ENCODE measurements at places on chromosomes 1 and 21.

DNA sequence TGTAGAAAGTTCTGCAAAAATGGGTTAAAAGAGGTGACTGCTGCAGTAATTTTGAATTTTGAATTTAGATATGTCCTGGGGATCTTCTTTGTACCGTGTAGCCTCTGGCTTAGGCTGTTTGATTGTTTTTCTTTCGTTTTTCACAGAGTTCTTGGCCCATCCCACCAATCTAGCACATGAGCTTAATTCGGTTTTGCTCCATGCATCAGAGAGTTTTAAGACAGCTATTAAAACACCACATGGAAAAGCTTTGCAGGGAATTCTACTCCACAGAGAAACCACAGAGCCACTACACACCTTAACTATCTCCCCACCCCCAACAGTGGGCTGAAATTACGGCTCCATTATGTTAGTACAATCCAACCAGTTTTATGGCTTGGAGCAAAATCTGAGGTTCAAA lies 25.5 kb downstream of the SPAG17 start:
- no peak for DNase-seq

DNA sequence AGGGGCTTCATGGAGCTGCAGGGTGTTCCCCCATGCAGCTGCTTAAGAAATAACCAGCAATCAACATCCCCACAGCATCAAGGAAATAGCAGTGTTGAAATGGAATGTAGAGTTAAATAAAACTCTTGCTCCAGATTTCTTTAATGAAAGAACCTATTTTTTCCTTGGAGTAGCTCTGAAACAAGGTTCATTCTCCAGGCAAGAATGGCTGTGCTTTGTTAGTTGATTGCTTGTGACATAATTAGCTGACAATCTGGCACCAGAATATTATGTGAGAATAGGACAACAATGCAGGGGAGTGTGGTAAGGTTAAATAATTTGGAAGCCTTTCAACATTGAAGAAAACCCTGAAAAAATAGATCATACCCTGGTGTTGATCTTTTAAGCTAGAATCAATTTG lies 254.2 kb upstream of the RRP15 start:
- DNase-seq = no peak

DNA sequence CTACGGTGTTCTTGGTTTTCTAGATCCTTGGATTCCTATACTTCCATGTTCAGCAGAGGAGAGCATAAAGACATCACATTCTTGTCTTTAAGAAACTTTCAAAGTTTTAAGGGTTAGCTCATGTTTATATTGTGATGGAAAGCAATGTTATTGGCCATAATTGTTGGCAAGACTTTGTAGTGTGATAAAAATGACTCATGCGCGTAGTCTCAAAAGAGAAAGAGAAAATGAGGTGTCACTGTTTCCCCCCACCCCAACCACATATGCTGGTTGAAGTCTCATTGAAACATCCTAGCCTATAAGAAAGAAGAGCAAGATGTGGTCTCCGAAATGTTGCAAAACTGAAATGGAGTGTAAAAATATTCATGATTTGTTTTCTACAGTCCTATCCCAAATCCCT lies 348.8 kb downstream of the PTBP2 start:
- DNase-seq = no peak

DNA sequence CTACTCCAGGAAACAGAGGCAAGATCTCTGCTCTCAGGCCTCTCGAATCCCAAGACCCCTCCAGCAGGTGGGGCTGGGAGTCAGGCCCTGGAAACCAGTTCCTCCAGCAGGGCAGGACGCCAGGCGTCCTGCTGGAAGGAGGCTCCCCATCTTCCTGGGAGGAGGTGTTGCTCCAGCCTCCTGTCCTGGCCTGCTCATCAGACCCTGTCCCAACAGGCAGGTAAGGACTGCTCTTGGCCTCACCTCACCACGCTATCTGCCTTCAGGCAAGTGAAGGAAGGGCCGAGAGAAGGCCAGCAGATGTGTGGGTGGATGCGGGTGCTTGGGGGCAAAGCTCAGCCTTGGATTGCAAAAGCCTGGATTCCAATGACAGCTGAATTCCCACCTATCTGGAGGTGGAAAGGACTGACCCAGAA lies 82.9 kb downstream of the SSBP3 start:
- DNase-seq = no peak

GRCh38 chr21:41365377-41366107 lies 3.7 kb downstream of the MX2 start:
- DNase-seq = no peak

GRCh38 chr1:119391749-119392148 lies 23.2 kb downstream of the HAO2 start:
- no peak for DNase-seq

DNA sequence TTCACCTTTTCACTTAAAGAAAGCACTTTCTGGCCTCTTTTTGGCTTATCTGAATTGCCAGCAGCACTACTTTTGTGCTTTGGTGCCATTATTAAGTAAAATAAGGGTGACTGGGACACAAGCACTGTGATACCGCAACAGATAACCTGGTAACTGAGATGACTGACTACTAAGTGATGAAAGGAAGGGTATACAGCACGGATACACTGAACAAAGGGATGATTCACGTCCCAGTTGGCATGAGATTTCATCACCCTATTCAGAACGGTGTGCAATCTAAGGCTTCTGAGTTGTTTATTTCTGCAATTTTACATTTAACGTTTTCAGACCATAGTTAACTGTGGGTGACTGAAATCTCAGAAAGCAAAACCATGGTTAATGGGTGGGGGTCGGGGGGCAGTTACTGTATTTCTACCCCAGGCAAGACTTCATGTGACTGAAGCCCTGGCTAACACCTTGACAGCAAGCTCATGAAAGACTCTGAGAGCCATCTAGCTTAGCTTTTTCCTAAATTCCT lies 102.8 kb downstream of the CLIC6 start:
- no peak for DNase-seq

GRCh38 chr1:242788771-242789170 lies 264.3 kb upstream of the PLD5 start:
- DNase-seq = no peak

DNA sequence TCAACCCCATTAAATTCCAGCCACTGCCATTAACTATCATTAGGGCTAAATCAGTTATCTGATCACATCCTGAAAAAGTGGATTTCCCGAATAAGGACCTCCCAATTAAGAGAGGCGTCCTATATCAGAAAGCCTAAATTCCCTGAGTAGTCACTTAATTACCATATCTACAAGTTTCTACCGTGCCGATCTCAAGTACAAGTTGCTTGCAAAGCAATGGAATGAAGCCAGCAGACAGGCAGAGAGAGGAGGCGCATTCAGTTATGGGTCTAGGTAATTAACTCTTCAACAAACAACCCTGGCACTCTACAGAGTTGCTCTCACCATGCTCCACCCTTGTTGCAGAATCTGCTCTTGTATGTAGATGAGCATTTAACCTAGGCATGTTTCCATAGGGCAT lies 494.6 kb upstream of the RUNX1 start:
- DNase-seq = no peak

DNA sequence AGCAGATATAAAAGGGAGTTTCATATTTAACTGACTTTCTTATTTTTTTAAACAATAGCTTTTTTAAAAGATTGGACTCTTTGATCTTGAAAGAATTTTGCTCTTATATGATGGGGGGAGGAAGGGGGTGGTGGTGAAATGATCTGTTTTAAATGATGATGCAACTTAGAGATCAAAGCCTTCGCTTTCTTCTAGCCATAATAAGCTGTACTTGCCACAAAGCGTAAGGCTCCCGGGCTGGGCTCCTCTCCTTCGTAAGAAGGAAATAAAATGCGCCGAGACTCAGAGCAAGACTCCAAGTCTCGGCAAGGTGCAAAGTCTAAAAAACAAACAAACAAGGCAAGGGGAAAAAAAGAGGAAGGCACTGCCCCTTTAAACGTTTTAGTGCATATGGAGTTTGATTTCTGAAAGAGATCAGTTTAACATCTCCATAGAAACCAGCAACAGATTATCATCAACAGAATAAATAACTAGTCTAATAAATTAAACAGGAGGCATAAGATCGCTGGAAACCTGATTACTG lies 3.3 kb downstream of the CASZ1 start:
- no peak for DNase-seq

GRCh38 chr1:162040657-162041056 lies 17.0 kb upstream of the OLFML2B start:
- DNase-seq = no peak

- no peak for DNase-seq
These were observed 33.5 kb upstream of the AKT3 start for GRCh38 chr1:243883551-243883950.

DNA sequence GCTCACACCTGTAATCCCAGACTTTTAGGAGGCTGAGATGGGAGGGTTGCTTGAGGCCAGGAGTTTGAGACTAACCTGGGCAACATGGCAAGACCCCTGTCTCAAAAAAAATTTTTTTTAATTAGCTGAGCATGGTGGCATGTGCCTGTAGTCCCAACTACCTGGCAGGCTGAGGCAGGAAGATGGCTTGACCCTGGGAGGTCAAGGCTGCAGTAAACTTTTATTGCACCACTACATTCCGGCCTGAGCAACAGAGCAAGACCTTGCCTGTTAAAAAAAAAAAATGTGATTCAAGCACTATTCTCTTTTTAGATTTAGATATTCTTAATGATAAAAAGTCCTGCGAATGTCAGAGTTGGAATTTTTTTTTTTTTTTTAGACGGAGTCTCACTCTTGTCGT lies 102.5 kb upstream of the L1TD1 start:
- DNase-seq = no peak

- no peak for DNase-seq
These were observed 6.1 kb upstream of the TLCD4 start for GRCh38 chr1:95111014-95111413.

GRCh38 chr1:187665483-187665882 lies 836.7 kb downstream of the PLA2G4A start:
- no peak for DNase-seq

DNA sequence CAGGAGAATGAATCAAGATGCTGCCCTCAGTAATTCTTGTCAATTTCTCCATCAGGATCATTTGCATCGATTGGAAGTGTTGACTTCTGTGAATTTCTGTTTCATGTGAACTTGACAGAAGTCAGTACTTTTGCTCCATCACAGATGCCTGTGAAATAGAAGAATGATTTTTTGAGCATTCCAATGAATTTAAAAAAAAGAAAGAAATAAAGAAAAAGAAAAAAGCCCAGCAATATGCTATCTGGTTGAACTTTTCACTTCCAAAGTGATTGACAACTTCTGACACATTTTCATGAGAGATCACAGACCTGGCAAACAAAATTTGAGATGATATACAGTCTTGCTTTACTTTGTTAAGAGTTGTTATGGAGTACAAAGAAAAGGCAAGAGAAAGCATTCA lies 175.3 kb downstream of the RWDD3 start:
- DNase-seq = no peak

DNA sequence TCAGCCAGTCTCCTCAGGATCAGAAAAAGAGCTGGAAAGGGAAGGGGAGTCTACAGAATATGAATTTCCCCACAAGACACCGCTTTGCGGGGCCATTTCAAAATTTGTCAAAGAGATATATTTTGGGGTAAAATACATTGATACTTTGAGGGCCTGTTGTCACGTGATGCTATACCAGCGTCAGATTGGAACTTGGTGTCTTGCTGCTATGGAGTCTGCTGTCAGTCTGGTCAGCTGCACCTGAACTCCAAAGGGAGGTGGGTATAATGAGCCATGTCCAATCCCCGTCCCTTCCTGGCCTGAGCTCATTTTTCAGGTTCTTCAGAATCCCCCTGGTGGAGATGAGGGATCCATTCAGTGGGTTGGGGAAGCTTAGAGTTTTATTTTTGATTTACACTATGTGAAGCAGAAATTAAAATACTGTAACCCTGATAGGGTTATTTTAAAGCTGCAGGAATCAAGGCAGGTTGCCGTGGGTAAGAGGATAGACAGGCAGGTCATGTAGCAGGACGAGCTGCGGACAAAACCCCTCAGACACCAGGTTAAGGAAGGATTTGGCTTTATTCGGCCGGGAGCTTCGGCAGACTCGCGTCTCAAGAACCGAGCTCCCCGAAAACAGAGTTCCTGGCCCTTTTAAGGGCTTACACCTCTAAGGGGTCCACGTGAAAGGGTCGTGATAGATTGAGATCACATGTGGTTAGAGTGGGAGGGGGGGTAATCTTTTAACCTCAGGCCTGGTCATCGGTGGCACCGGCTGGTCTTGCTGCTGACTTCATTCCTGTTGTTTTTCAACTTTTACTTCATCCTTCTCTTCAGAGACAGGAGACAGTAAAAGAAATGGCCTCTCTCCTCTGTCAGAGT lies 2.2 kb upstream of the POFUT2 start:
- DNase-seq = peak; percentile 40

GRCh38 chr1:43880604-43881003 lies 53.0 kb upstream of the ARTN start:
- DNase-seq = no peak

DNA sequence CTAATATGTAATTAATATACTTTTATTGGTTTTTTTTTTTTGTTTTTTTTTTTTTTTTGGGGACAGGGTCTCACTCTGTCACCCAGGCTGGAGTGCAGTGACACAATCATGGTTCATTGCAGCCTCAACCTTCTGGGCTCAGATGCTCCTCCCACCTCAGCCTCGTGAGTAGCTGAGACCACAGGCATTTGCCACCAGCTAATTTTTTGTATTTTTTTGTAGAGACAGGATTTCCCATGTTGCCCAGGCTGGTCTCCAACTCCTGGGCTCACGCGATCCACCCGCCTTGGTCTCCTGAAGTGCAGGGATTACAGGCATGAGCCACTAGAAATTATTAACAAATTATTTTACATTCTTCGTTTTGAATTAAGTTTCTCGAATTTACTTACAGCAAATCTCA lies 16.8 kb upstream of the POGZ start:
- no peak for DNase-seq

DNA sequence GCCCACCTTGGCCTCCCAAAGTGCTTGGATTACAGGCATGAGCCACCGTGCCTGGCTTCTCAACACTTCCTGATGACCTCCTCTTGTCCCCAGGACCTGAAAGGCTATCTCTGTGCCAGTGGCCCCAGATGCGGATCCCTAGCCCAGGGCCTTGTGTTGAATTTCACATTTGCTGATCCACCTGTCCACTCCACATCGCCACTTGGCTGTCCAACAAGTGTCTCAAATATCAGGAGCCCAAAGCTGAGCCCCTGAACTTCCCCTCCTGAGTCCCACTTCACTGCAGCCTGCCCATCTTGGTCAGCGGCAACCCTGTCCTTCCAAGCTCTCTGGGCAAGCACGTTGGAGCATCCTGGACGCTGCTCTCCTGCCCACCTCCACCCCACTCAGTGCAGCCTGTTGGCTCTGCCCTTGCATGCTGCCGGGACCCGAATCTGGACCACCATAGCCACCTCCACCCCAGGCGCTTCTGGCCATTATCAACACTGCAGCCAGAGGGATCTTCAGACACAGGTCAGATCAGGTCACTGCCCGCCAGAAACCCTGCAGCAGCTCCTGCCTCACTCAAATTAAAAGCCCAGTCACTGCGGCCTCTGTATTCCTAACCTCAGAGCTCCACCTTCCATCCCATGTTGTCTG lies 352.5 kb upstream of the VAMP3 start:
- peak; percentile 56 for DNase-seq

GRCh38 chr1:8075511-8076051 lies 49.5 kb upstream of the ERRFI1 start:
- DNase-seq = no peak

DNA sequence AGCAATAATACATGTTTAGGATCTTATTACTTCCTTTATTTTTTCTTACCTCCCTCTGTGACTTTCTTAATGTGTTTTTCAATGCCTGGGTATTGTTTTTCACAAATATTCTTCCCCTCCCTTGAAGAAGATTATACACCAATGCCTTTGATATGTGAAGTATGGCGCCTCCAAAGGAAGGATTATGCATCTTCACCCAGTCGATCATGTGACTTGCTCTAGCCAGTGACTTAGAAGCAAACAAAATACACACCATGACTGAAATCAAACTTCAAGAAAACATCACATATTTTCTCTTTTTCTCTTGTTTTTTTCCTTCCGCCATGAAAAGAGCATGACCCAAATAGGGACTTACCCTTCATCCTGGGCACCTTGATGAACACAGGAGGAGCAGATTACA lies 297.1 kb downstream of the NCAM2 start:
- no peak for DNase-seq

Data from suprapubic skin (tissue), 4 donors.